ENCODE measurements at places on chromosomes 11 and 22.

GRCh38 chr11:65404210-65404609, 17.8 kb downstream of the FRMD8 start:
- DNase-seq: no peak

DNA sequence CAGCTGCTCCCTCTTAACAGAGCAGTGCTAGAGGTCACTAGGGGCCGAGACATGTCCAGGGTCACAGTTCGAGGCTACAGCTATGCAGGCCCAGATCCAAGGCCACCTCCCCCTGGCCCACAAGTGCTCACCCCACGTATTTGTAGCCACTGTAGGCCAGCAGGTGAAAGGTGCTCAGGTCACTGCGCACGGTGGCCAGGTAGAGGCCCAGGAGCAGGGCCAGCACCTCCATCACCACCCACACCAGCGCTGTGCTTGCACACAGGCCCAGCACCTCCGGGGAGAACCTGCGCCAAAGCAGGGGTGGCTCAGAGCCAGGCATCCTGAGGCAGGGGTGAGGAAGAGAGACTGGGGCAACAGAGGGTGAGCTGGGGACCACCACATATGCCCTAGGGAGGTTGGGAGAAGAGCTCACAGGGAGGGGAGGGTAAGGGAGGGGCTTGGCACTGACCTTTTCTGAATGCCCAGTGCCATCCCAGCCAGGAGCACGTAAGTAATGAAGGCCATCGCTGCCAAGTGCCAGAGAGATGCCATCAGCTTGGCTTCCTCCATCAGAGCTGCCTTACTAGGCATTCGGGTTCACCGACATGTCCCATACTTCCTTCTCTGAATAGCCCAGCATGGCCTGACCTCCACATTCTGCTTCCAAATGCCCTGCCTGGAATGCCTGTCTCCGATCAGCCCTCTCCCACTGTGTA, 3.5 kb downstream of the YIF1A start:
- DNase-seq: no peak

GRCh38 chr11:2549080-2549479, 104.3 kb downstream of the KCNQ1 start:
- DNase-seq: no peak

DNA sequence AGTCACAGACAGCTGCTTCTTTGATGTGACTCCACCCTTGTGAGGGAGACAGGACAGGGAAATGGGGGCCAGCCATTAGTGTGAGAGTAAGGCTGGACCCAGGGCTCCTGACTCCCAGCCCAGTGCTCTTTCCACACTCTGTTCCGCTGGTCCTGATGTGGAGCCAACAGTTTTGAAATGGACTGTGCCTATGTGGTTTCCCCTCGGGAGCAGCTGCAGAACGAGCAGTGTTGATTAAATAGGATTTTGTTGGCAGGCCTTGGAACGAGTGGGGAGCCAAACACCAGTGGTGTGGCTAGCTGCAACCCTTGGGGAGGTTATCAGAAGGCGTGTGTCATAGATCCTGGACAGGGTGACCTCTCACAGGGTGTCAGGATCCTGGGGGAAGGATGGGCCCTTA, 66.5 kb upstream of the AMPD3 start:
- DNase-seq: no peak

GRCh38 chr11:57515332-57516060, at the start of gene SLC43A1:
Gene SLC43A1 (minus strand): TSS chr11:57515702. CDS start chr11:57514111, 1,591 bp downstream.
- DNase-seq: no peak

- DNase-seq: no peak
Observed at GRCh38 chr11:64729851-64730382, 6.9 kb upstream of the NRXN2 start.

DNA sequence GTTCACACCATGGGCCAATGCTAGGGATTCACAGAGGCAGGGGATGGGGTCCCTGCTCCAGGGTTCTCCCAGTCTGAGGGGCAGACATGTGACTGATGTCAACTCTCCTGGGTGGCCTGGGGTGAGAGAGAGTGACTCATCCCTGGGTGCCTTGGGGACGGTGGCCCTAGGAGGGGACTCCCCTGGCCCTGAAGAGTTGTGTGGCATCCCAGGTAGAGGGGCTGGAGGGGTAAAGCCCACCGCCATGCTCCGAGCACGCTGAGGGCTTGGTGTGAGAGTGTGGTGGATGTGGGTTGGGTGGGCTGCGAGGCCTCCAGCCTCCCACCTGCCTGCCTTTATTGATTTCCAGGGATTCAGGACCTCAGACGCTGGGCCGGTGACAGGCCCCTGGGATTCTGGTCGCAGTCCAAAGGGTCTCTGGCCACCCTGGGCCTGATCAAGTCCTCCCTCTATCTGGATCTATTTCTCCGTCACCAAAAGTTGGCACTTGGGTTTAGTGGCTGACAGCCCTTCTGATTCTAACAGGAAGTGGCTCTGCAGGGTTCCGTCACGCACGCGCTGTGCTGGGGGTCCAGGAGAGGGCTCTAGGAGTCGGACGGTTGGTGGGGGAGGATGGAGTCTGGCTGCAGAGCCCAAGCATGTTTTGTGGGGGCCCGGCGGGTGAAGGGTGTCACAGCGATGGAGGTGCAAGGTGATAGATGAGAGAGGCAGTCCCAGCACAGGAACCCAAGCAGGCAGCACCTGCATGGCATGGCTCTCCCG, 27.3 kb upstream of the WNT7B start:
- no peak for DNase-seq

GRCh38 chr11:125091247-125091876, 20.1 kb downstream of the TMEM218 start:
- no peak for DNase-seq

- DNase-seq: no peak
Observed at GRCh38 chr11:69707176-69707575, 3.4 kb upstream of the FGF19 start.

- DNase-seq: no peak
Observed at GRCh38 chr22:36332623-36333332, 55.0 kb downstream of the MYH9 start.

DNA sequence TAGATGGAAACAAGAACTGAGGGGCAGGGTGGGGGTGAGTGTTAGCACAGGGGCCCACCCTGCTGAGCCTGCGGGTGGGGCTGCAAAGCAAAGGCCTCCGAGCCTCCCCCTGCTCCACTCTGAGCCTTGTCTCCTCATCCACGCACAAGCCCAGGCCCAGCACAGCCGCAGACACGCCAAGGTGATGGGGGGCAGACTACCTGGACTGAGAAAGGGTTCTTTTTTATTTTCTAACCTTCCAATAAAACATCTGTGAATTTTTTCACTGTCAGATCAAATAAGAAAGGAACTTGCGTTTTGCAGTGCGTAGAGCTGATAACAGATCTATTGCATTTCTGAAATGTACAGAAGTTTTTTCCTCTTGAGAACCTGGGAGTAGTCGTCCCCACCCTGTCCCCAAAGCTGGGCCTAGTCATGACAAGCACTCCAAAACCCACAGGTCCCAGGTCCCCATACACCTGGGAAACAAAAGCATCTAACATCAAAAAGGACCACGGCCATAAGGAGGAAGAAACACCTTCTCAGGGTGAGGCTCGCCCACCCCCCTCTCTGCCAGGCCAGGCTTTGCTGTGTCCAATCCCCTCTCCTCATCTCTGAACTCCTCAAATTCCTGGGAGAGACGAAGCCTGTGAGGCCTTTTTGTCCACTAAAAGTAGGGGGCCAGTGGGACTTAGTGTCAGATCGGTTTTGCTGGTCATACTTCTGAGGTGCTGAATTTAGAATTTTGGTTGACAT, 22.7 kb upstream of the CD5 start:
- no peak for DNase-seq

- DNase-seq: no peak
Observed at GRCh38 chr11:129224538-129224937, 32.4 kb upstream of the ARHGAP32 start.

GRCh38 chr22:48577014-48577690, 1250.5 kb downstream of the BRD1 start:
- DNase-seq: no peak

DNA sequence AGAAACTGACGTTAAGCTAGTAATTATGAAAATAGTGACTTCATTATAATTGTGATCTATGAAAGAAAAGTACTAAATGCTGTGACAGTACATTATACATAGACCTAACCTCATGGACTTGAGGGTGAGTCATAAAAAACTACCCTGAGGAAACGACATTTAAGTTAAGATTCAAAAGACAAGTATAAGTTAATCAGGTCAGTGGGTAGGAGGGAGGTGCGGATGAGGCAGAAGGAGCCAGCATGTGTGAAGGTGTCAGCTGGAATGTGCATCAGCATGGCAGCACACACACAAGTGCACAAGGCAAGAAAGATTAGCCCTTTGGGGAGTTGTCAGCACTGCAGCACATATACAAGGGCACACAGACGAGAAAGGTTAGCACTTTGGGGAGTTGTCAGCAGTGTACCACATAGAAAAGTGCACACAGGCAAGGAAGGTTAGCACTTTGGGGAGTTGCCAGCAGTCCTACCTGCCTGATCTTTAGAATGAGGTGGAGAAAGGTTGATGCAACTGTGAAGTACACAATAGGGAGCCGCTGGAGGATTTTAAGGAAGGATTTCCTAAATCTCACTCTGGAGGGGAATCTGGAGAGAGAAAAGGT, 31.6 kb upstream of the CAVIN3 start:
- DNase-seq: no peak

DNA sequence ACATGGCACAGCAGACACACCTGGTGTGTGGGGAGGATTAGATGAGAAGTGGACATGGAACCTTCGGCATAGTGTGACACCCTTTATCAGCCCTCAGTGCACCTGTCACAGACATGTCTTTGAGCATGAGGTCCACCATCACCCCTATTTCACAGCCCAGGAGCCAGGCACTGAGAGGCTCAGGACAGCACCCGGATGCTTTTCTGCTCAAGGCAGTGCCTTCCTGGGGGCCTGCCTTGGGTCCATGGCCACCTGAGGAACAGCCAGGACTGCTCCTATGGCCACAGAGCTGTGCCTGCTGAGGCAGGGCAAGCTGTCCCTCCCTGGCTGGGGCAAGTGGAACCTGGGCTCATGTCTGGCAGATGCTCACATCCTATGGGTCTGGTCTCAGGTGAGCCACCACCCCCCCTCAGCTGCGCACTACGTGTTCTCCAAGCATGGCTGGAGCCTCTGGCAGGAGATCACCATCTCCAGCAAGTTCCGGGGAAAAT, 75.8 kb downstream of the MORC2 start:
- no peak for DNase-seq

- no peak for DNase-seq
Observed at GRCh38 chr11:131637469-131638175, 267.2 kb downstream of the NTM start.

- DNase-seq: no peak
Observed at GRCh38 chr22:24592058-24592850, 619 bp downstream of the LRRC75B start.

DNA sequence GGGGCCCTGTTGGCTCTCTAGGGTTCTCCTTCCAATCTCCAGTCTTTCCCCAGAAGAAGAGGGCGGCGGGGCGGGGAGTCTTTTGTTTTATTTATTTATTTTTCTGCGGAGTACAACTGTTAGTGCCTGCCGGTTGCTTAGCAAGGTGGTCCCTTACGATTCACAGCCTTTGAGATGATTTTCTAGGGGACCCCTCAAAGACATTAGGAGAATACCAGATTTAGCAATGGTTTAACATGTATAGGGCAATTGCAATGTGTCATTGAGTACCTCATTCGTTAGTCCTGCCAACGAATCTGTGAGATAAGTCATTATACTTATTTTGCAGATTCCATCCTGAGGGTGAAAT, 307 bp upstream of the MRPL16 start:
- DNase-seq: no peak

GRCh38 chr11:109806205-109806604, 287.0 kb upstream of the ZC3H12C start:
- DNase-seq: no peak

DNA sequence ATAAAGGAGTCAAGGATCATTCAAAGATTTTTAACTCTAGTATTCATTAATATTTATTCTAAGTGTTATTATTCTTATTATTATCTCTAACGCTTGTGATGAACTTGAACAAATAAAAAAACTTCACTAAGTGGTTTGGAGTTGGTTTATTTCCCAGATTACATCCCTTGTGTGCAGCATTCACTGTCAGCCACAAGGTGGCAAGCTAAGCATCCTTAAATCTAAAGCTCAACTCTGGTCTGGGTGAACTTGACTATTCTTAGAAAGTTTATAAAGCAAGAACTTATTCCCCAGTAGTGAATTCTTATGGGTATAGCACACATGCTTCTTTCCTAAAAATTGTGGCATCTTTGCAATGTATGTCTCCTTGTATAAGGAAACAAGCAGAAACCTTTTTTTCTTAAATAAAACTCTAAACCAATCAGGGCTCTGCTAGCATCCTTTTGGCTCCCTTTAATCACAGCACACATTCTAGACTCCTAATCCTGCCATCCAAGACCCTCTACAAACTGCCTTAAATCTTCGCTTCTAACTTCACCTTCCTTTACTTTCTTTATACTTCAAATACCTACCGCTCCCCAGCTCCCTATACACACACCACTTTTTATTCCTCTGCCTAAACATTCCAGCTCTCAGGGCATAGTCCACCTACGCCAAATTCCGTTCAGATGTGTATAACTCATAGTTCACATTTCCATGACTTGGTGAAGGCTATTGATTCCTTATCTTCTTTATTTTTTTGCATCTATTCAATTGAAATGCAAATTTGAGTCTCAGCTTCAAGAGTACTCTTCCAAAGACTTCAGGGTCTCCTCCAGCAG, 1068.8 kb downstream of the DLG2 start:
- no peak for DNase-seq

DNA sequence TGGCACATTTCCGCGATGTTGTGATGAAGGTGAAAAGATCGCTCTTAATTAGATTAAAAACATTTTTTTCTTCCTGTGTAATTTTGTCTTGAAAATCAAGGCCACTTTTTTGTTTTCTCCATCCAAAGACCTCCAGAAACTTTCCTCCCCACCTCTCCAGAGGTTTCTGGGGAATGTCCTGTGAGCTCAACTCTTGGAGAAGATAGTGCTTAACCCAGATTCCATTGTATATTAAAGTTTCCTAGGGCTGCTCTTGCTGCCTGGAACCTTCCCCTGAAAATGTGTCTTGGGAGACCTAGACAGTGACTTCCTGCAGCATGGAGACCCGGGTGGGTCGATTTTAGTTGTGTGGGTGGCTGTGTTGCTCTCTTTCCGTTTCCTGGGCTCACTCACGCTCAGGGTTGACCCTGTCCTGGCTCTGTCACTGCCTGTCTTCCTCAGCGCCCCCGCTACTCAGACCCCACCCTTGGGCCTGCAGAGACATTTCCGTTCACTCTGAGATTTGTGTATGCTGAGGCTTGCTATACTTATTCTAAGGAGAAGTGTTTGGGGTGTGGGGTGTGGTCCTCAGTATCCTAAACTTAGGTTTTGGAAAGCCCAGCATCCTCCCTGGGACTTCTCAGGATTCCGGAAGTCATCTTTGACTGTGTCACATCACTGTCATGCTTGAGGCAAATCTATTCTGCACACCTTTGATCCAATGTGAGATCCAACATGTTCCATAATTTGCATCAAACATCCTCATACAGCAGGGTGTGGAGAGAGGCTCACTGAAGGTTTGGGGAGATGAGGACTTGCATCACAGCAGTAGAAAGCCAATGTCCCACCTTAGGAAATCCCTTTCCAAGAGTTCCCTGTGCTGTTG, 47.2 kb downstream of the KCNQ1OT1 start:
- DNase-seq: no peak

Data from activated CD8-positive, alpha-beta memory T cell treated with anti-CD3 and anti-CD28 coated beads for 1 hour (primary cell).